Dermis microvascular lymphatic vessel endothelial cell (primary cell): ENCODE measurements at places on chromosomes 7 and 10. TPM values are rescaled to one million over a fixed set of nuclear protein-coding genes. Genes with fewer than 3 reads are reported as not detected.

Gene SORBS1
- total RNA-seq, result 0.77 and 2.4 TPM in 2 replicates

Gene BTAF1
- 23.7 and 25.8 TPM in 2 replicates for total RNA-seq

Gene CHRM2
- total RNA-seq, result not detected in 2 replicates

Gene LIPN
- total RNA-seq, result not detected in 2 replicates

Gene PLEKHS1
- total RNA-seq, result not detected in 2 replicates

Gene TBXAS1
- total RNA-seq, result 0.38 and 0.64 TPM in 2 replicates

Gene C7orf57
- under 0.01 TPM in 1 of 2 replicates, not detected in the other for total RNA-seq

Gene GRM3
- total RNA-seq, result not detected in 2 replicates

Gene GPR146
- 25.5 and 29.2 TPM in 2 replicates for total RNA-seq

Gene BMPER
- total RNA-seq, result 0.13 and 4.9 TPM in 2 replicates

- no peak for DNase-seq
These were observed 1.9 kb downstream of the UBE2H start for GRCh38 chr7:129950933-129951225.

GRCh38 chr7:54992871-54993475, 25.8 kb upstream of the EGFR start:
- no peak for DNase-seq

- peak; percentile 24 for DNase-seq
These were observed 32.8 kb downstream of the CCNY start for GRCh38 chr10:35369049-35369611.

DNA sequence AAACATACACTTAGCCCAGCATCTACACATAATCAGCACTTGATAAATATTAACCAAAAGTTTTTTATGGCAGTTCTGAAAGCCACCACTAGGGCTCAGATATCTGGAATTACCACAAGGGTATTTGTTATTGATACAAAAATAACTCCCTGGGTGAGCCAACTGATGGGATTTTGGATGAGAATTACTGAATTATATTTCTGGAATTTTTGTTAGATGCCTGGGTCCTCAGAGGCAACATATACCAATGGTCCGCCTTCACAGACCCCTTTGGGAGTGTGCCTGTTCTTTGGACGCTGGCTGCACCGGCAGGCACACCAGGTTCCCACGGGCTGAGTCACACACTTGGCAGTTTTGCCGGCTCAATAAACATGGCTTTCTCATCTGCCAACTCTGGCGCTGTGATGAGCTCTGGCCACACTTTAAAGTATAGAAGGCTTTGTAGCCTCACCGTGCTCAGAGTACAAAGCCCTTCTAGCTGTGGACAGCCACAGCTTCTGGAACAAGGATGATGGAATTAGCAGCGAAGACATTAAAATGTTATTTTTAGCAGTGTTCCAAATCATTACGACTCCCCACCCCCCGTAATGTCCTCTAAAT, 24.5 kb upstream of the EEPD1 start:
- peak; percentile 82 for DNase-seq

- DNase-seq, result peak; percentile 93
These were observed 724 bp downstream of the BBIP1 start for GRCh38 chr10:110918269-110918642.

DNA sequence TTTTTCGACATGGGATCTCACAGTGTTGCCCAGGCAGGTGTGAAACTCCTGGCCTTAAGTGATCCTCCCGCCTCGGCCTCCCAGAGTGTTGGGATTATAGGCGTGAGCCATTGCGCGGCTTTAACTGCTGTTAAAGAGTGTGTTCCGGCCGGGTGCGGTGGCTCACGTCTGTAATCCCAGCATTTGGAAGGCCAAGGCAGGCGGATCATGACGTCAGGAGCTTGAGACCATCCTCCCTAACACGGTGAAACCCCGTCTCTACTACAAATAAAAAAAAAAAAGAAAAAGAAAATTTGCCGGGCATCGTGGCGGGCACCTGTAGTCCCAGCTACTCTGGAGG, 1.1 kb downstream of the RABGEF1 start:
- no peak for DNase-seq

DNA sequence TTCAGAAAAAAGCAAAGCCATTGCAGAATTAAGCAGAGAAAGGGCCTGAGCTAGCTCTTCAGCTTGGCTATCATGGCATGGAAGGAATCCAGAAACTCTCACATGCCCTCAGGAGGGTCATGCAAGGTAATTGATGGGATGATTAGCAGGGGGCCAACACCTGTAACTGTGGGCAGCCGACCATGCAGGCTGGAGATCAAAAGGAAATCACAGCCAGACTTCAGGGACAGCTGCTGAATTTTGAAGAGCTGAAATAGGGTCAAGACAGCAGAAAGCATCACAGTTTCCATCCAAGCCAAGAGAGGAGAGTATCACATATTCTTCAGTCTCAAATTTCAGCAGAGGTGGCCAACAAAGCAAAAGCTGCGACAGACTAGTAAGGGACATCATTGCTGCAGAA, 239.6 kb upstream of the STEAP1 start:
- no peak for DNase-seq

GRCh38 chr10:109030581-109031210, 892.6 kb downstream of the XPNPEP1 start:
- no peak for DNase-seq

- no peak for DNase-seq
These were observed 24.1 kb upstream of the SLK start for GRCh38 chr10:103942866-103943265.

- no peak for DNase-seq
These were observed 60.1 kb upstream of the ZPBP start for GRCh38 chr7:50153148-50153547.

DNA sequence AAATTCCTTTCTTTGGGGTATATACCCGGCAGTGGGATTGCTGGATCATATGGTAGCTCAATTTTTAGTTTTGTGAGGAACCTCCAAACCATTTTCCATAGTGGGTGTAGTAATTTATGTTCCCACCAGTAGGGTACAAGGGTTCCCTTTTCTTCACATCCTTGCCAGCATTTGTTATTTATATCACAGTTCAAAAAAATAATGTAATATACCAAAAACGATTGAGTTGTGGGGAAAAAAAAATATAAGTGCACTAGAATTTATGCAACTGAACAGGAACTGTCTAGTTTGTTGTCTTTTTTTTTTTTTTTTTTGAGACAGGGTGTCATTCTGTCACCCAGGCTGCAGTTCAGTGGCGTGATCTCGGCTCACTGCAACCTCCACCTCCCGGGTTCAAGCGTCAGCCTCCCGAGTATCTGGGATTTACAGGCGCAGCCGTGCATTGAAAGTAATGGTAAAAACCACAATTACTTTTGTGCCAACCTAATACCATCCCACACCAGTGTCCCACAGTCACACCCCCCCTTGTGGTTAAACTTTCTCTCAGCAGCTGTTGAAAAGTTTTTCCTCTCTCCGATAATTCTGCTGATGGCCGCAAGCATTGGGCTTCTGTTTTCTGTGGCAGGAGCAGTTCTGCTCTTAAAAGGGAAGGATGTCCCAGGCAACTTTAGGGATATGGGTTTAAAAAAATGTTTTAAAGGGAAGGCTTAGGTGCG, 6.8 kb upstream of the LAT2 start:
- DNase-seq, result peak; percentile 71

DNA sequence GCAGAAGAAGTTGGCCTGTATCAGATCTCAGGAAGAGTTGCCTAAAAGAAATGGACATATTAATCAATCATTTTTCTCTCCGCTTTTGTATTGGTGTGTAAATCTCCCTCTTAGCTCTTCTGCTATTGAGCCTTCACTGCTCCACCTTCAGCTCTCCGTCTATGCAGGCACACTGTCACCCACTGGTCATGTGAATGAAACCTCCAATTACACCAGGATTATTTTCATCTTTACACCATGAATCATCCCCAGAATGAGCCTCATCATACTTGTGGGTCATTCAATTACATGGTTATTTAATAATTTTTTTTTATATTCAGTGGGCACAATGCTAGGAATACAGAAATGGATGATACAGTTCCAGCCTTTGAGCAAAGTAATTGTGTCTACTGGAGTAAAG, 92.6 kb downstream of the LRRC4 start:
- peak; percentile 32 for DNase-seq

DNA sequence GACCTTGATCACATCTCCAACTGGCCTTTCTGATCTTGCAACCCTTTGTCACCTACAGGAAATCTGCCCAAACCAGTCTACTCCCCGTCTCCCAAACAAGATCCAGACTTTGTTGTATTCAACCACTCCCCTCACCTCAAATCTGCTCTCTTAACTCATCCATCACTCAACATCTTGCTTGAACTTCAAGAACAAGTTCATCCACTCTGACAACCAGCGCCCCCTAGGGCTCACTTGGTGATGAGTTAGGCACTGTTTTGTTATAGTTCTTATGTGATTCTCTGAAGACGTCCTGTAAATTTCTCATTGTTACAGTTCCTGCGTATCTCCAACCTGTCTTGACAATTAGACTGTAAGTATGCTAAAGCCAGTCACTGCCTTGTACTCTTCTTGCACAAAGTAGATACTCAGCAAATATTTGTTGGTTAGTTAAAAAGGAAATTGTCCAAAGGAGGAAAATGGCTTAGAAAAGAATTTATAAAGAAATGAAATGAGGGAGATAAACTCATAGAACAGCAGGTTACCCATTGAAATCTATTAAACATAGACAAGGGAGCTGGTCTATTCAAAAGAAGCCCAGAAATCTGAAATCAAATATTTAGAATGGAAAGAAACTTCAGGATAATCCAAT, 5.3 kb downstream of the FRMD4A start:
- DNase-seq, result peak; percentile 43

GRCh38 chr10:10919976-10920375, 97.7 kb upstream of the CELF2 start:
- DNase-seq, result no peak

GRCh38 chr7:95595746-95596197, 544 bp downstream of the PDK4 start:
- DNase-seq, result no peak

DNA sequence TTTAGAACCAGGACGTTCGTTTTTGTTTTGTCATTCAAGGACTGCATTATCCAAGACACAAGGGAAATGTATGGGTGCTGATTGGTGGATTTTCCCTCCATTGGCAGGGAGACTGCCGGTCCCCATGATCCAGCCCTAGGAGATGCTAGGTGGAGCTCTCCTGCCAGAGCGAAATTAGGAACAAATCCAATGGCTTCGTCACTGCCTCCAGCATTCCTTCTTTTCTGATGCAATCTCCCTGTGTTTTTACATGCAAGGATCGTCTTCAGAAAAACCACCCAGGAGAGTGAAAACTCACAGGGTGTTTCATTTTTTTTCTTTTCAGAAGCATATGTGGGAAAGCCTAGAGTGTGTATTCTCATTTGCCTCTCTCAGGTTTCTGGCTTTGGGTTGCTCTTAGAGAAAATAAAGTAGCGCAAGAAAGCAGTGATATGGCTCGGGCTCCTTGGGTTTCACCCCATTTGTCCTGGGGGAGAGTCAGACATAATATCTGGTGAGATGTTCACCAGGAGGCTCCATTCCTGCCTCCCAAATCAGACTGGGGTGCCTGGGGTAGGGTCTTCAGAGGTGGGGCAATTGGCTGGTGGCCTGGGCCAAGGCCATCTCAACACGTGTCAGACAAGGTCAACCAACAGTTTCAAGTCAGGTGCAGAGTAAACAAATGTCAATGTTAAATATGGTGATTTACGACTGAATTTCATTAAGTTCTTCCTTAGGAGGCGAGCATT, 450.9 kb upstream of the MKI67 start:
- no peak for DNase-seq

GRCh38 chr7:14685167-14685566, 217.4 kb downstream of the DGKB start:
- no peak for DNase-seq

GRCh38 chr7:67616517-67616916, 619.9 kb downstream of the TYW1 start:
- DNase-seq, result no peak
